ENCODE measurements at places on chromosomes 6 and 20. TPM values are rescaled to one million over a fixed set of nuclear protein-coding genes. Genes with fewer than 3 reads are reported as not detected.

GRCh38 chr20:51624157-51624731 lies 81.7 kb upstream of the NFATC2 start:
- H3K4me3 ChIP-seq, result no peak overlapping the region
- DNase-seq, result no peak
- H3K27me3 ChIP-seq, result no peaks in the 10 kb centered on the region
- H3K36me3 ChIP-seq, result peaks cover 14% of the 10 kb centered on the region
- no peak overlapping the region for H3K27ac ChIP-seq

- no peaks in the 10 kb centered on the region for H3K27me3 ChIP-seq
- H3K27ac ChIP-seq, result no peak overlapping the region
- peaks cover 8% of the 10 kb centered on the region for H3K36me3 ChIP-seq
- H3K4me3 ChIP-seq, result no peak overlapping the region
- H3K4me1 ChIP-seq, result peaks cover 38% of the 10 kb centered on the region
- DNase-seq, result no peak
Observed at GRCh38 chr6:108254433-108255410, 6.1 kb downstream of the SNX3 start.

DNA sequence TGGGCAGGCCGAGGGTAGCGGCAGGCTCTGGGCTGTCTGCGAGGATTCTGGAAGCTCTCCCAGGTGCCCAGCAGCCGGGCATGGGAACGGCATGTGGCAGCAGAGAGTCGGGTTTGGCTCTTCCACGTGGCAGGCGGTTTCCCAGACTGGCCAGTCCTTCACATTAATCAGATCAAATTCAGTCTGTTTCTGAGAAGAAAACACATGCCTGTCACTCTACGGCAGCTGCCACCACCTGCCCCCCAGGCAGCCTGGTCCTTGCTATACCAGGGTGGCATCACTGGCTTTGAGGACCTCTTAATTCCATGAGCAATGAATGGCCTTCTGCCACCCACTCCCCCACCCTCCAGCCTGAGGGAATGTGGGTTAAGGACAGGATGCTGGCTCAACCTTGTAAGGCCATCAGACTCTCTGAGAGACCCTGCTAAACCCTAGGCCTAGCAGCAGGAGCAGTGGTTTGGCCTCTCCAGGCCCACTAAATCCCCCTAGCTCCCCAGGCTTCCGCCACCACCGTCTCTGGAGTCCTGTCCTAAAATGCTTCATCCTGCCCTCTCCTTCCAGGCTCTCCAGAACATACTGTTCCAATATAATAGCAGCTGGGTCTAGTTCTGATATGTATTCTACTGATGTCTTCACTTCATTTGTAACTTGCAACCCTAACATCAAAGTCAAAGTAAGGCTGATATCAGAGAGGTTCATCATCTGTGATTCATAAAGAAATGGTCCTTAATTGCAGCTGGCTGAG lies 47.8 kb downstream of the PLCG1 start:
- no peaks in the 10 kb centered on the region for H3K27me3 ChIP-seq
- H3K4me3 ChIP-seq, result no peak overlapping the region
- no peak overlapping the region for H3K27ac ChIP-seq

DNA sequence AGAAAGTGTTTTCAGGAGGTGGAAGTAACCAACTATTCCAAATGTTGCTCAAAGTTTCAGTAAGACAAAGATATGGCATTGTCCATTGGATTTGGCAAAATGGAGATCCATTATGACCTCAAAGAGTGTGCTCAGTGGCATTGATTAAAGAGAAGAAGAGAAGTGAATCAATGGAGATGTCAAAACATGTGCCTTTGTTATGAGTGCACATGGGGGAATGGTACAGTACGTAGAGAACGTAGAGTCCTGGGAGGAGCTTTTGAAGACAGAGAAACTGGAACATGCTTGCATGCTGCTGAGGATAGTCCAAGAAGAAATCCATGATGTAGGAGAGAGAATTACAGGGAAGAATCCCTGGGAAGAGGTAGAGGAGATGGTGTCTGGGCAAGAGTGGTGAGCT lies 42.0 kb upstream of the PAX1 start:
- H3K27ac ChIP-seq, result no peak overlapping the region
- DNase-seq, result no peak
- no peaks in the 10 kb centered on the region for H3K27me3 ChIP-seq
- H3K36me3 ChIP-seq, result no peaks in the 10 kb centered on the region

DNA sequence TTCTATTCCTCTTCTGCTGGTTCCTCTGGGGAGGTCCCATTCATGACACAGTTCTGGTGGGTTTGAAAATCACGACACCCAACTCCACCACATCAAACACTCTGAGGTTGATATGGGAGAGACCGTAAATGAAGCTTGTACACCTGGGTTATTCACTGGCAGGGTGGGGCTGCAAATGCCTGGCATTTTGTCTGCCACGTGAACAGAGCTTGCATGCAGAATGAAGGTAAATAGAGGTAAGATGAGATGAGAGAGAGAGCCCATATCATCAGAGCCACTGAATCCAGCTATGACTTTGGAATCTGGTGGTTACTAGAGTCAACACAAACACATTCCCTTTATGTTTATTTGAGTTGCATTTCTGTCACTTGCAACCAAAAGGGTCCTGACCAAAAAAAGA lies 97.4 kb downstream of the BANF2 start:
- H3K27me3 ChIP-seq, result no peaks in the 10 kb centered on the region
- H3K36me3 ChIP-seq, result no peaks in the 10 kb centered on the region
- no peak overlapping the region for H3K27ac ChIP-seq
- H3K4me1 ChIP-seq, result peaks cover 29% of the 10 kb centered on the region
- no peak for DNase-seq

- DNase-seq, result no peak
- no peak overlapping the region for H3K4me3 ChIP-seq
- no peak overlapping the region for H3K27ac ChIP-seq
- H3K4me1 ChIP-seq, result no peaks in the 10 kb centered on the region
Observed at GRCh38 chr6:114024746-114025145, 53.8 kb upstream of the HDAC2 start.

DNA sequence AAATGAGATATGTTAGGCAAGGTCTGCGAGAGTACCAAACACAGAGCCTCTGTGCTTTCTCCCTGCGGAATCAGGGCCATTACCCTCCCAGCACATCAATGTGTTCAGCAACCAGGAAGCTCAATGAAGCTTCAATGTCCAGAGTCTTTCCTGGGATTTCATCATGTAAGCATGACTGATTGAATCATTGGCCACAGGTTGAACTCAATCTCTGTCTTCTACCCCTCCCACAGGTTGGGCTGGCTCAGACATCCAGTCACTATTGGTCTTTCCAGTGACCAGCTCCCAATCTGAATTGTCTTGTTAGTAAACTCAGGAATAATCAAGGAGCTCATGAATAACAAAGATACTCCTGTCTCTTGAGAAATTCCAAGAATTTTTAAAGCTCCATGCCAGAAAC lies 2.7 kb upstream of the DTD1 start:
- no peak overlapping the region for H3K4me3 ChIP-seq
- H3K4me1 ChIP-seq, result peaks cover 17% of the 10 kb centered on the region
- no peak overlapping the region for H3K27ac ChIP-seq
- H3K36me3 ChIP-seq, result no peaks in the 10 kb centered on the region
- DNase-seq, result no peak
- H3K27me3 ChIP-seq, result no peaks in the 10 kb centered on the region

DNA sequence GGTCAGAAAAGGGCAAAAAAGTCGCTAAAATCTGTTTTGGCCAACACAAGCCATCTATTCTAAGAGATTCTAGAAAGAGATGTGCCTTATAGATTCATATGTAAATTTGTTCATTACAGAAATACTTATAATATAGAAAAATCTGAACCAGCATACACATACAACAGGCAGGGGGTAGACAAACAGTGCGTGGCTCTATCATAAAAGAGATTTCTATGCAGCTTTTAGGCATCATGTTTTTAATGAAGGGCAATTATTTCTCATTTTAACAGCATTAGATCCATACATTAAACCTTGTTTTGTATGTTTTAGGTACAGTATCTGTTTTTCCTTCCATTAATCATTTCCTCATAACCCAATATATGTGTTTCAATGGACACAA lies 664 bp downstream of the BTN3A3 start:
- H3K27me3 ChIP-seq, result no peaks in the 10 kb centered on the region
- DNase-seq, result no peak
- H3K27ac ChIP-seq, result peak overlapping the region; percentile 75
- H3K36me3 ChIP-seq, result peaks cover 8% of the 10 kb centered on the region
- H3K4me3 ChIP-seq, result peak overlapping the region; percentile 61

DNA sequence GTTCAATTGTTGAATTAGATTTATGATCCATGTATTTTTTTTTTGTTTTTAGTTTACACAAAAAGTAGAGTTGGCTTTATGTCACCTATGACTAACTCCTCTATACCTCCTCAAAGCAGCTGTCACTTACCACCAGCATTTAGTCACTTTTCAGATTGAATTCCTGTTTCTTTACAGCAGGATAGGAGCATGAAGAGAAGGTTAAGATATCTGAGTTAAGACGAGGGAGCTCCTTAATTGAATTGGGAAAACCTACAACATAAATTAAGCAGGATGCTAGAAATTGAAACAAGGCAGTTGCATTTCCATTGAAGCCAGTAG lies 237.2 kb downstream of the FARS2 start:
- H3K36me3 ChIP-seq, result no peaks in the 10 kb centered on the region
- no peak overlapping the region for H3K4me3 ChIP-seq
- no peak overlapping the region for H3K27ac ChIP-seq
- no peaks in the 10 kb centered on the region for H3K27me3 ChIP-seq
- no peaks in the 10 kb centered on the region for H3K4me1 ChIP-seq
- no peak for DNase-seq

DNA sequence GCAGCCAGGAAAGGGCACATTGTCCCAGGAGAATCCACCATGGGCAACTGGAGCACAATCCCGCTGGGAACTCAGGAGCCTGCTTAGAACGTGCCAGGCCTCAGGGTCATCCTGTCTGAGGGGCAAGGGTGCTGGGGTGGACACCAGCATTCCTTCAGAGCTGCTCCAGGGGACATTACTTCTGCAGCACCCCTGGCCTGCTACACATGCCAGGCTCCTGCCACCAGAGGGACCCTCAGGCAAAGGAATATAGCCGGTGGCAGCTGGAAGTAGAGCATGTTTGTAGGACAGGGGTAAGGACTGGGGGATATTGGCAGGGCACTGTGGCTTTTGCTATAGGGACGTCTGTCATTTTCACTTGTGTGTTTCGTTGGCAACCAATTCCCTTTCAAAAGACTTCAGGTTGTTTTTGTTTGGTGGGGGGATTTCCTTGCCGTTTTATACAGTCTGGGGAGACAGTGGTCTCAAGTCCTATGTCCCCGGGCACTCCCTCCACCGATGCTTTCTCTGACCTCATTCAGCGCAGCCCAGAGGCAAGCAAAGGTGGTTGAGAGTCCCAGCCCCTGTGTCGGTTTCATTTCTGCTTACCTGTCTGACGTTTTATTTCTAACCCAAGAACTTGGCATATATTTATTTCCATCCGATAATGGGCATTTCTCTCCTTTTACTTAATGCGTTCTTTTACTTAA lies 130.8 kb downstream of the JPH2 start:
- no peak overlapping the region for H3K4me3 ChIP-seq
- no peak for DNase-seq
- H3K27me3 ChIP-seq, result no peaks in the 10 kb centered on the region
- H3K36me3 ChIP-seq, result no peaks in the 10 kb centered on the region

- H3K4me1 ChIP-seq, result peaks cover 1% of the 10 kb centered on the region
- H3K27ac ChIP-seq, result no peak overlapping the region
- H3K4me3 ChIP-seq, result no peak overlapping the region
- DNase-seq, result no peak
Observed at GRCh38 chr20:25629816-25630499, 6.1 kb upstream of the NANP start.

DNA sequence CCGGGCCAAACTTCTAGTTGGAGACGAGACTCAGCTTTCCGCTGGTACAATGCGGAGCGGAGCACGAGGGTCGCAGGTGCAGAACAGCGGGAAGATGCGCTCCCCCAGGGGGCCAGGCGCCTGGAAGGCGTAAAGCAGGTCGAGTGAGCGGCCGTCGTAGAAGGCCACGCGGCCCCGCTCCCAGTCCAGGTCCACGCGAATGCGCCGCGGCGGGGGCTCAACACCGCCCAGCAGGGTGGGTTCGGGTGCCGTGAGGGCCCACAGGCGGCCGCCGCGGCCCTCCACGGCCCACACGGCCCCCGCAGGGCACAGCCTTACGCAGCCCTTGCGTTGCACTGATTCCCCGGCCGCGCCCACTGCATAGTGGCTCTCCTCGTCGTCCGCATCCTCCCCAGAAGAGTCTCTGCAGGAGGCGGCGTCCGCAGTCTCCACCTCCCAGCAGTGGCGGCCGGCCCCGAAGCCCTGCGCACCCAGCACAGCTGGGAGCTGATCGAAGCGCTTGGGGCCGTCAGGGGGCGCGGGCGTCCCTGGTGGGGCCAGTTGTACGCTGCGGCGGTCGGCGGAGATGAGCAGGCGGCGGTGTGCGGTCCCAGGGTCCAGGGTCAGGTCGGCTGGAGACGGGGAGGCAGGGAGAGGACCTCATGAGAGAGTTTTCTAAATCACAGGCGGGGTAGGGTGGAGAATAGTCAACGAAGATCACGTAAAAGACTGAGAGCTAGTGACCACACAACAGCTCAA lies 4.3 kb downstream of the PPP1R11 start:
- no peak overlapping the region for H3K4me3 ChIP-seq
- H3K4me1 ChIP-seq, result peaks cover 29% of the 10 kb centered on the region
- peaks cover 21% of the 10 kb centered on the region for H3K36me3 ChIP-seq
- DNase-seq, result peak; percentile 85

DNA sequence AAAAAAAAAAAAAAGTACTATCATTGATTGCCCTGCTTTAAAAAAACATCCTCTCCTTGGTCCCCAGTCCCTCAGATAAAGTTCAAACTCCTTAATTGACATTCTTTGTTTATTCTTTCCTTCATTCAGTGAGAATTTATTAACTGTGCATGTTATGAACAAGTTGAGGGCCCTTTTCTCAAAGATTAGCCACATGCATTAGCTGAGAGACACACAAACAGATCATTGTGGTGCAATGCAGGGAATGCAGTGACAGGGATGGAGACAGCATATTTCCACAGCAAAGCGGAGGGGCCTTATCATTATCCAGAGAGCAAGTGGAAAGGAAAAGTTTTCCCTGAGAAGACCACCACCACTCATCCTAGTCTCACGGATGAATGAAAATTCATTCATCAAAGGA lies 21.9 kb upstream of the IPCEF1 start:
- H3K36me3 ChIP-seq, result no peaks in the 10 kb centered on the region
- no peaks in the 10 kb centered on the region for H3K27me3 ChIP-seq
- H3K27ac ChIP-seq, result no peak overlapping the region

GRCh38 chr6:20653085-20653479 lies 118.8 kb downstream of the CDKAL1 start:
- peaks cover 11% of the 10 kb centered on the region for H3K36me3 ChIP-seq
- no peak overlapping the region for H3K27ac ChIP-seq
- no peak for DNase-seq
- no peaks in the 10 kb centered on the region for H3K27me3 ChIP-seq

GRCh38 chr6:146029573-146030184 lies 817 bp downstream of the GRM1 start:
- no peak for DNase-seq
- H3K4me3 ChIP-seq, result no peak overlapping the region
- no peaks in the 10 kb centered on the region for H3K36me3 ChIP-seq
- H3K27me3 ChIP-seq, result no peaks in the 10 kb centered on the region

- no peak overlapping the region for H3K4me3 ChIP-seq
- H3K27ac ChIP-seq, result peak overlapping the region; percentile 94
- H3K36me3 ChIP-seq, result peaks cover under 1% of the 10 kb centered on the region
- H3K4me1 ChIP-seq, result peaks cover 31% of the 10 kb centered on the region
- H3K27me3 ChIP-seq, result no peaks in the 10 kb centered on the region
- DNase-seq, result no peak
Observed at GRCh38 chr20:3818155-3819151, 1.9 kb upstream of the AP5S1 start.

SLPI gene
- 7,285 TPM for total RNA-seq

SLC32A1 gene
- total RNA-seq, result not detected

DEFB124 gene
- not detected for total RNA-seq

C4A gene
- 217 TPM for total RNA-seq

SMLR1 gene
- not detected for total RNA-seq

TBX18 gene
- total RNA-seq, result 0.44 TPM
